Fibroblast of gingiva (primary cell): ENCODE measurements at places on chromosomes 1 and 21.

GRCh38 chr1:155910621-155911121 lies 478 bp downstream of the RIT1 start:
- peak; percentile 38 for DNase-seq

DNA sequence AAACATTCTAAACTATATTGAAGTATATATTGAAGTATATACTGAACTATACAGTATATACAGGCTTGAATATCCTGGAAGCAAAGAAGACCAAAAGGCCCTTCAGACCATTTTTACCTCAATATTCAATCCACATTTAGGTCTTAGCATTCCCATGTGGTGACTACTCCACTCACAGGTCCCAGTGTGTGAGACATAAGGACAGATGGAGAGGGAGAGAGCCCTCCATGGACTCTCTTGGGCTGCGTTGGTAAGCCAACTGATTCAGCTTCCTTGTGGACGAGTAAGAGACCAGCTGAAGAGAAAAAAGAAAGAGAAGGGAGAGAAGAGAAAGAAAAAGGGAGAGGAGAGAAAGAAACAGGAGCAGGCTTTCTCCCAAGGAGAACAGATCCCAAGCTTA lies 37.3 kb upstream of the ZRANB2 start:
- DNase-seq, result no peak

GRCh38 chr1:234987415-234988154 lies 141.1 kb downstream of the TOMM20 start:
- peak; percentile 94 for DNase-seq

- no peak for DNase-seq
Measured at GRCh38 chr1:191695865-191696264, 462.4 kb upstream of the RGS18 start.
